ENCODE measurements at places on chromosomes 12 and 14. TPM values are rescaled to one million over a fixed set of nuclear protein-coding genes. Genes with fewer than 3 reads are reported as not detected.

Gene SRRM4
- not detected for total RNA-seq

Gene HOXC12
- not detected for total RNA-seq

Gene CAND1
- 111 TPM for total RNA-seq

Gene TAS2R42
- total RNA-seq, result not detected

Gene FSCB
- total RNA-seq, result not detected

Gene ASPG
- not detected for total RNA-seq

Gene RNASE2
- not detected for total RNA-seq

Gene SERPINA1
- total RNA-seq, result not detected

Gene KCNA5
- not detected for total RNA-seq

Gene TAS2R9
- not detected for total RNA-seq

Measured in CD4-positive, CD25-positive, alpha-beta regulatory T cell (primary cell).